ENCODE measurements at places on chromosomes 7 and 10.

GRCh38 chr10:15562578-15562977 is 157.1 kb downstream of the ITGA8 start:
- no peak for DNase-seq

- DNase-seq: no peak
These were observed 64.7 kb downstream of the DIP2C start for GRCh38 chr10:624605-625332.

DNA sequence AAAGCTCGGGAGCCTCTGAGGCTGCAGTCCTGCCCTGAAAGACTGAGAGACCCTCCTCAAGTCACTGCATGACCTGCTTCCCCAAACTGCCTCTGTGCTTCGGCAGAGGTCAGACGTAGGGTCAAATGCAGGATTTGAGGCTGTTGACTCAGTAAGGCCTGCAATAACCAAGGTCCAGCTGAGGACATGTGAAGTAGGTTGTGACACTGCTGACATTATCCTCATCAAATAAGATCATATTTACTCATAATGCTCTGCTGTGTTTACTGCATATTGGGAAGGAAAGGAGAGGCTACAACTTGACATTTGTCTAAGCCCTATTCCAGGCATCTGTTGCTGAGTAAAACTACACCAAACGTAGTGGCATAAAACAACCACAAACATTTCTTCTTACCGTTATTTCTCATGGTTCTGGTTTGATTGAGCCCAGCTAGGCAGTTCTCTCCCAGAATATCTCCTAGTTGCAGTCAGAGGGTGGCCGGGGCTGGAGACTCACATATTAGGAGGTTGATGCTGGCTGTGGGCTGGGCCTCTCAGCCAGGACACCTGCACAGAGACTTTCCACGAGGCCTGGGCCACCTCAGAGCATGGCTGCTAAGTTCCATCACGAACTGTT is 122.1 kb upstream of the STK17A start:
- no peak for DNase-seq

DNA sequence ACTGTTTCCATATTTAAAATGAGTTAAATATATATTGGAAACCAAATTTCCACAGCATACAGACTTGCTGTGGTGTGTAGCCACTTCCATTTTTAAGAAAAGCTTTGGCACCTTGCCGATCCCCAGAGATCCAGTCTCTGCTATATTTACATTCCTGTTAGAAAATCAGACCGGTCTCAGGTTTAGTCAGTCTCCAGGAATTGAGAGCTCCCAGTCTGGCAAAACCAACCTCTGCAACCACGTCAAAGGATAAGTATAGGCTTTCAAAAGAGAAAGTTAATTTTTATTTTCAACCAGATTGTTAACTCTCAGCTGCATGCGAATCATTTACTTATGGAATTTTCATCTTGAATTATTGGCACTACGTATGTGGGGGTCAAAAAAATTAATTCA is 28.2 kb downstream of the PUS7 start:
- DNase-seq: no peak

DNA sequence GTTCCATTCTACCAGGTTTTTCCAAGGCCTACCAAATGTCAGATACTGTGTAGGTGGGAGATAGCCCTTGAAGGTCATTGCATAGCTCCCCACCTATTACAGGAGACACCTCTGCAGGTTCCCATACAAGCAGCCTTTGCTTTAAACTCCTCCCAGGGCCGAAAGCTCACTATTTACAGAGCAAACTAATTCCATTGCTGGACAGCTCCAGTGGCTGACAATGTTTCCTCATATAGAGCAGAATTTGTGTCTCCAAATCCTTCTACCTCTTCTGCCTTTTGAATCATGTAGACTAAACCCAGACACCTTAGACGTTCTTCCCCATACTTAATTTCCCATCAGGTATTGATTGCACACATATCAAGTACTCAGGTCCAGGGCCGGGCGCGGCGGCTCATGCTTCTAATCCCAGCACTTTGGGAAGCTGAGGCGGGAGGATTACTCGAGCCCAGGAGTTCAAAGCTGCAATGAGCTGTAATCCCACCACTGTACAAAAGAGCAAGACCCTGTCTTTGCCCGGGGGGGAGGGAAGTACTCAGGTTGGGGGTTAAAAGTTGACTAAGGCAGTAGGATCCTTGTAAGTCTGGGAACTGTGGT is 2.1 kb downstream of the CNNM1 start:
- DNase-seq: no peak

DNA sequence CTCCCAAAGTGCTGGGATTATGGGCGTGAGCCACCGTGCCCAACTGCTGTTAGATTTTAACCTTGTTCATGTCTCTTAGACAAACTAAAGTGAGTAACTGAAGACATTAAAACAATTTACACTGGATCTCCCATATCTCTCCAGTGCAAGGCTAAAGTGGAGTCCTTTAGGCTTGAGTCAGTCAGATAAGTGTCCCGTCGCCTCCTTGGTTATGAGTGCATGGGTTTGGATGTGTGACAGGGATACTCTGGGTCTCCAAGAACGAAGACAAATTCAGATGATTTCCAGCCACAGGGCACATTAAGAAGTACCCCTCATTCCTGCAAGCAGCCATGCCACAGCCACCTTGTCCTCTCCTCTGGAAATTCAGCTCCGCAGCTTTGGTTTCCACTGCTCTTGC is 66.1 kb upstream of the PDZD8 start:
- DNase-seq: no peak

DNA sequence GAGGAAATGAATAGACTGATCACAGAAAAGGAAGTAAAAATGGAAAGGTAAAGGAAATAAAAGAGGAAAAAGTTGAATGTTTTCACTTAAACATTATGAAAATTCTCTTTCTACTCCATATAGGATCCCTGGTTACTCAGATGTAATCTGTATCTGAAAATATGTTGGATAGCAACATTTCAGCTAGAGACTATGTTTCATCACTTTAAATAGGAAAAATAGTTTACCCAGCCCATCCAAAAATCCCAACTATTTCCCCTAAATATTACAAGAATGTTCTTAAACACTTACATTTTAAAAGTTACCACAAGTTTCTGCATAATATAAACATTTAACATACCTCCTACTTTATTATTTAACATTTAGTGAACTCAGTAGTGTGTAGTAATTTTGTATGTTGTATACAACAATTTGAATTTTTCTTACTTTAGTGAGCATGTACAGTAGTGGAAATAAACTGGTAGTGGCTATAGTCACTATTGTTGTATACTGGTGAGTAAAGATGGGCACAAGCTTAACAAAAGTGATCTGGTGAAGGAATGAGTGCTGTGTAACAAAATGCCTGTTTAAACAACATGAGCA is 27.1 kb downstream of the SLF2 start:
- no peak for DNase-seq

GRCh38 chr7:47376991-47377616 is 204.8 kb downstream of the TNS3 start:
- DNase-seq: no peak

DNA sequence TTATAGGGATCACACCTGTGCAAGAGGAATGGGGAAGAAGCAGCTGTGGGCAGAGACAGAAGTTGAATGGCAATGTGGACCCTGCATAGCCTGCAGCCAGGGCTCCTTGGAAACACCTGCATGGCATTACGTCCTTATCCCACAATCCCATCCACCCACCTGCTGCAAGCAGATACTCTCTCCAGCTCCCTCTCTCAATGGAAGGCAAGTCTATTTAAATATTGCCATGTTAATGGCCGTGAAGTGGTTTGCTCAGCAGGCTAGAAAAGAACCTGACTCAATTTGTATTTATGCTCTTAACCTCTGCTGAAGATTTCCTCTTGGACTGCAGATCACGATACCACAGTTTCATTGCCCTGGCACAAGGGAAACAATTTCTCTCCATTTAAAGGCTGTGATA is 417.0 kb downstream of the TYW1 start:
- DNase-seq: no peak

GRCh38 chr7:130877236-130877990 is 143.4 kb upstream of the KLF14 start:
- DNase-seq: no peak

DNA sequence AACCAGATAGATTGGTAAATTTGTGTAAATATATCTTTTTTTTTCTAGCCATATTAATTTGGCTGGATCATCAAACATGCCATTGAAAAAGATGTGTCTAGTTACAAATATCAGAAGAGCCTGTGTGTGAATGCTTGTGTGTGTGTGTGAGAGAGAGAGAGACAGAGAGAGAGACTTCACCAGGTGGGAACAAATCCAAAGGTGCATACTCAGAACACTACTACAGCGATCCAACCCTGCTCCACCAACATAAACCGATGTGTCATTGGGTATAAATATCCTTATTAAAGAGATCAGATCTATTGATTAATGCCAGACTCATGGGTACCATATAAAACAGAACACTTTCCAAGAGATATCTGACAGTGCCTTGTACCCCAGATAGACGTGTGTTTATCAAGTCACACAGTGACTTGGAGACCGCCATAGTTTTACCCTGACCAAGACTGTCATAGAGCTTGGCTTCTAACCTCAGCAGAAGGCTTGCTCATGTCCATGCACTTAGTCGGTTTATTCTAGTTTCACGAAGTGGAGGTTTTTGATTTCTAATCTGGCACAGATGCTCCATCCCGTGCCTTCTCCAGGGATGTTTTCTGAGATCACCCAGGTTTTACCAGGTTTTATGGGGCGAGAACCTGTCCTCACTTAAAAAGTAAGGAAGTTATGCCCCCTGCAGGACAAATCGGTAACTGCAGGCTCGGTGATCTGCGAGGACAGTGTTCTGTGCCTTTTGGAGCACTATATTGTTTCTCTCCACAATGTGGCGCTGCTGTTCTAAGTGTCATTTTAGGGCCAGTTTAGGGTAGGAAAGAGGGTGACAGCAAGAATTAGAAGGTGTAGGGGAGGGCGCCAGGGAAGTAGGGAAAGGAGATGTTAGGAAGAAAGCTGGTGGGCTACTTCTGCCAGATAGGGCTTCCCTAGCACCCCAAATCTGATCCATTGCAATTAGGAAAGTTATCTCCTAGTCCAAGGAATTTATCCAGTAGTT is 29.3 kb upstream of the WNT8B start:
- peak; percentile 86 for DNase-seq

DNA sequence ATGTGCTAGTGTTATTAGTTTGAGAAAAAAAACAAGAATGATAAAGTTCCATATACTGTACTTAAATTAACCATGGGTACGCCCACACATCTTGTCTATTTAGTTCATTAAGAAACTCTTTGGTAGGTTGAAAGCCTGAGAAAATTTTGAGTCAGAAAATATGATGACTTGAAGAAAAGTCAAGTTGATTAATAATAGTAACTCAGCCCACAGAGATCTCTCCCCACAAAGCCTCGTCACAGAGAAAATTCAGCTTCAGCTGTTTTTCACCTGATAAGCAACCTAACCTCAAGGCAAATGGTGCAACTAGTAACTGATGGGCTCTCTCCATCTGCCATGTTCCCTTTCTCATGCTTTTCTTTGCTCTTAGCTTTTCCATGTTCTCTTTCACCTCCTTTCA is 1021.6 kb downstream of the GATA3 start:
- DNase-seq: no peak

GRCh38 chr7:2530071-2530987 is 10.8 kb downstream of the LFNG start:
- no peak for DNase-seq

DNA sequence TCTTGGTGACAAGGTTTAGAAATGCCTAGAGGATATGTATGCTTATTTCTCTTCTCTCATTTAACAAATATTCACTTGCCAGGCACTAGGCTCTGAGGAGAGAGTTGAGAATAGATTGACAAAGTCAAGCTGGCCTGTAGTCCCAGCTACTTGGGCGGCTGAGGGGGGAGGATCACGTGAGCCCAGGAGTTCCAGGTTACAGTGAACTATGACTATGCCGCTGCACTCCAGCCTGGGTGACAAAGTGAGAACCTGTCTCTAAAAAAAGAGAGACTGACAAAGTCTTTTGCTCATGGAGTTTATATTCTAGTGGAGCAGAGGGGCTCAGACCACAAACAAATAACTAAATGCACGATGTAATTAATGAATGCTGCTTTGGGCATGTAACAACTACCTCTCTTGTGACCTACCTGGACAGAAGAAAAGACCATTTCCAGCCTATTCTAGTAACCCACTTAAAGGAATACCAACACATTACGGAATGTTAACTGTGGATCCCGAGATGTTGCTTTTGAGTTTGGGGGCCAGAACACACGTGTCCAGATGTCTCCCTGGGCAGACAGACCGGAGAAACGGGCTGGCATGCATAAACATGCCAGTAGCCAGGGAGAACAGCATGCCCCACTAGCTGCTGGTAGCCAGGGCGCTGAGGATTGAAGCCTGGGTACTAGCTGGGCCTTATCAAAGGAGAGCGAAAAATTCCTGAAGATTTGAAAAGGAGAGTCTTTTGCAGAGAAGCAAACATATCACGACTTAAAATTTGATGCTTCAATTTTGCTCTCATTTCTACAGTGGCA is 2.6 kb upstream of the BMPR1A start:
- DNase-seq: no peak

GRCh38 chr10:94439275-94439861 is 37.0 kb downstream of the TBC1D12 start:
- DNase-seq: no peak
